ENCODE measurements at places on chromosomes 16 and 17. TPM values are rescaled to one million over a fixed set of nuclear protein-coding genes. Genes with fewer than 3 reads are reported as not detected.
A peak's percentile ranks its signal among the peaks of the same experiment; 100 is the strongest.

C16orf78 gene
- not detected for polyA plus RNA-seq

HOXB1 gene
- not detected for polyA plus RNA-seq

TBC1D3H gene
- not detected for polyA plus RNA-seq

KCNG4 gene
- 0.03 TPM for polyA plus RNA-seq

- no peak for DNase-seq
Measured at GRCh38 chr17:36752096-36752888, 150.9 kb downstream of the MRM1 start.

- DNase-seq: no peak
Measured at GRCh38 chr17:78356101-78356713, 3.7 kb downstream of the SOCS3 start.

DNA sequence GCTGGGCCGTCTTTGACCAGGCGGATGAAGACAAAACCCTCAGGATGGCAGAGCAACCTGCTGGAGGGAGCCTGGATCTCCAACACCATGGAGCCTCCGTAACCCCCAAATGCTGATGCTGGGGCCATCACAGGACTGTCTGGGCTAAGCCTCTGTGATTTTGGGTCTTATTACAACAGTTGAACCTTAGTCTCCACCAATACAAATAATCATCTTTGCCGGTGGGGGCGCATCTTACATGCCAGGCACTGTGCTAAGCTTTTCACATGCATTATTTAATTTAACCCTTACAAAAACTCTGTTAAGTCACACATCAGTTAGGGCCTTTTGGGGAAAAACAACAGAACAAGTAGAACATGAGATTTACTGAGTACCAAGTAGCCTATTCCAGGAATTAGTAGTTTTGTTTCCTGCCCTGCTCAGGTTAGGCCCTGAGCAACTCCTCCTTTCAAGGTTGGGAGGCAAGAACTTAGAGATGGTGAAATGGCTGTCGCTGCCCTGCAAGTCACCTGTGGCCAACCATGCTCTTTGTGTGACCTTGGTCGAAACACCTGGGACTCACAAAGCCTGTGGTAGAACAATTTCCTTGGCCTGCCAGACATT is 8.9 kb upstream of the ITGAM start:
- DNase-seq: no peak

GRCh38 chr17:66580184-66580955 is 254.5 kb upstream of the CACNG5 start:
- DNase-seq: peak; percentile 48

DNA sequence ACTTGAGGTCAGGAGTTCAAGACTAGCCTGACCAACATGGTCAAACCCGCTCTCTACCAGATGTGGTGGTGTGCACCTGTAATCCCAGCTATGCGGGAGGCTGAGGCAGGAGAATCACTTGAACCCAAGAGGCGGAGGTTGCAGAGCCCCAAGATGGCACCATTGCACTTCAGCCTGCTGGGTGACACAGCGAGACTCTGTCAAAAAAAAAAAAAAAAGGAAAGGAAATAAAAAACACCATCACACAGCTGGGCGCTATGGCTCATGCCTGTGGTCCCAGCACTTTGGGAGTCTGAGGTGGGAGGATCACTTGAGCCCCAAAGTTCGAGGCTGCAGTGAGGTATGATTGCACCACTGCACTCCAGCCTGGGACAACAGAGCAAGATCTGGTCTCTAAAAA is 13.3 kb upstream of the SBK1 start:
- no peak for DNase-seq

DNA sequence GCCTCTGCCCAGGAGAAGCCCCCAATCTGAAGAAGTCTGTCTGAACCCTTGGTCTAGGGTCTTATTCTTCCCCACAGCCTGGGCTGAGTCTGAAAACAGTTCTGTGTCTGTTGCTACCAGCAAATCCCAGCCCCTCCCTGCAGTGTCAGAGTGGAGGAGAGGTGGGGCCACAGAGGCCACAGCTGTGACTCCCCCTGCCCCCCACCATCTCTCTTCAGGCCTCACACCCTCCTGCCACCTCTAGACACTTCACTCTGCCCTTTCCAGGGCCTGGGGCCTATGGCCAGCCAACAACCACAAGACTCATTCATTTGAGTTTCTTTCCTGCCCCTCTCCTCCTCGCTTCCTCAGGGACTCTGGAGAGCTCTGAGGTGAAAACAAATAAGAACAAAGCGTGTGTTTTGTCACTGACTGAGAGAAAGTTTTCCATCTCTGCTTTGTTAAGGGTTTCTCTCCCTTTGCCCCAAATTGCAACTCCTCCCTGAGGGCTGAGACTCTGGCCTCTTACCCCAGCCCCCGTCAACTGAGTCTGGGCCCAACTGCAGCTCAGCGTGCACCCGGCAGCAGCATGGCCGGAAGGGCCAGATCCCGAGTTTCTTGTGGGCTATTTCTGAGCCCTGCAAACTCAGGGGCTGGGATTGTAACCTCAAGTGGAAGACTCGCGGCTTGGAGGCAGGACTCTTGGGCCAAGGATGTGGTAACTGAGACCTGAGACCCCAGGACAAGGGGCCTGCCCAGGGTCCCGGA is 13.2 kb downstream of the C17orf50 start:
- DNase-seq: no peak

- DNase-seq: no peak
Measured at GRCh38 chr17:79670537-79671084, 59.8 kb upstream of the RBFOX3 start.

DNA sequence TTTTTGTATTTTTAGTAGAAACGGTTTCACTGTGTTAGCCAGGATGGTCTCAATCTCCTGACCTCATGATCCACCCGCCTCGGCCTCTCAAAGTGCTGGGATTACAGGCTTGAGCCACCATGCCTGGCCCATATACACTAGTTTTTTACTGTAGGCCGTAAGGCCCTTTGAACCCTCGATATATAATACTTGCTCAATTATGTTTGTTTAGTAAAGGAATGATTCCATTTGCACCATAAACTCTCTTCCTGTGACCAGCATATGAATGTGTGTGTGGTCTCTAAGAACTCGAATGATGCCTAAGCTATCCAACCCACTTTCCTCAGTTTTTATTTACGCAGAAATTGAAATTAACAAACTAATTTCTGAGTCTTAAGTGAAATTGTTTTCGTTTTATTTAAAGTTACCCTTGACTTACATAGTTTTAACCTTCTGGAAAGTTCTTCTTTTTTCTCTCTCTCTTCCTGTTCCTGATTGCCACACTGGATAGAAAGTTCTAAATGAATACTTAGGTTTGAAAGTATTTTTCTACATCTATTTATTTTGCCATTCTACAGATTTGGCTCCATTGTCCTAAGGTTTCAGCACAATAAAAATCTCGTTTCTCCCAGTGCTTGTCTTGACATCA is 37.9 kb downstream of the PIGL start:
- no peak for DNase-seq

DNA sequence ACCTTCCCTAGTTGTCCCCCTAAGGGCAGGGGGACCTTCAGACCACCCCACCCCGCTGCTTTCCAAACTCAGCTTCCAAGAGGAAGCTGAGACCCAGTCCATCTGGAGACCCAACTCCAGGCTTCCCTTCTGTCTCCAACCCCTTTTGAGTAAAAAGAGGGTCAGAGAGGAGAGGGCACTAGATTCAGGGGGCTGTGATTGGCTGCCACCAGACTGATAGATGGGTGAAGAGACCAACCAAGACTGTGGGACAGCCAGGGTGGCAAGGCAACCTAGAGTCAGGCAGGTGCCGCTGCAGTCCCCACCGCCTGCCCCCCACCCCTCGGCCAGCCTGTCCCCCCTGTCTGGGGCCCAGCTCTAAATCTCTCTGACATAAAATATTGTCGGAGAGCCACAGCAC is 92.5 kb downstream of the SDK2 start:
- DNase-seq: no peak

GRCh38 chr16:886084-886543 is 84.7 kb downstream of the LMF1 start:
- no peak for DNase-seq

- no peak for DNase-seq
Measured at GRCh38 chr17:57861790-57862693, 12.2 kb upstream of the MRPS23 start.

GRCh38 chr16:23174622-23175021 is 7.9 kb upstream of the SCNN1G start:
- DNase-seq: no peak

DNA sequence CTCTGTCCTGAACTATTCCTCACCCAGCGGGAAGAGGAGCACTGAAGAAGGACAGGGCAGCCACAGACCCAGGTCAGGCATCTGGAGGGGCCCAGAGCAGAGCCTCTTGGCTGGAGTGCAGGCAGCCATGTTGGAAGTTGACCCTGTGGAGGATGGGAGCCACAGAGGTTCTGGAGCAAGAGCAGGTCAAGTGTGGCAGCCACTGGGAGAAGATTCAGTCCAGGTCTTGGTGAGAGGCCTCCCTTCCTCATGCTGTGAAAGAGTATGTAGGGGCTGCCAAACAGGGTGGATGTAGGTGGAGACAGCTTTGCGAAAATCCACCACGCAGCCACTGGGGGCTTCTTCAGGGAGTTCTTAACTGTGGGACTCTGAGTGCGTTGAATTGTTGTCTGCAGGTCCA is 590 bp upstream of the CD79B start:
- no peak for DNase-seq

GRCh38 chr17:9409878-9410277 is 165.7 kb downstream of the STX8 start:
- no peak for DNase-seq

- DNase-seq: no peak
Measured at GRCh38 chr16:20614186-20615141, 38.3 kb upstream of the ACSM2B start.

GRCh38 chr17:34393401-34393800 is 30.4 kb upstream of the CCL1 start:
- no peak for DNase-seq
